Fibroblast of skin of left quadriceps (primary cell): ENCODE measurements at places on chromosomes 4 and X.

DNA sequence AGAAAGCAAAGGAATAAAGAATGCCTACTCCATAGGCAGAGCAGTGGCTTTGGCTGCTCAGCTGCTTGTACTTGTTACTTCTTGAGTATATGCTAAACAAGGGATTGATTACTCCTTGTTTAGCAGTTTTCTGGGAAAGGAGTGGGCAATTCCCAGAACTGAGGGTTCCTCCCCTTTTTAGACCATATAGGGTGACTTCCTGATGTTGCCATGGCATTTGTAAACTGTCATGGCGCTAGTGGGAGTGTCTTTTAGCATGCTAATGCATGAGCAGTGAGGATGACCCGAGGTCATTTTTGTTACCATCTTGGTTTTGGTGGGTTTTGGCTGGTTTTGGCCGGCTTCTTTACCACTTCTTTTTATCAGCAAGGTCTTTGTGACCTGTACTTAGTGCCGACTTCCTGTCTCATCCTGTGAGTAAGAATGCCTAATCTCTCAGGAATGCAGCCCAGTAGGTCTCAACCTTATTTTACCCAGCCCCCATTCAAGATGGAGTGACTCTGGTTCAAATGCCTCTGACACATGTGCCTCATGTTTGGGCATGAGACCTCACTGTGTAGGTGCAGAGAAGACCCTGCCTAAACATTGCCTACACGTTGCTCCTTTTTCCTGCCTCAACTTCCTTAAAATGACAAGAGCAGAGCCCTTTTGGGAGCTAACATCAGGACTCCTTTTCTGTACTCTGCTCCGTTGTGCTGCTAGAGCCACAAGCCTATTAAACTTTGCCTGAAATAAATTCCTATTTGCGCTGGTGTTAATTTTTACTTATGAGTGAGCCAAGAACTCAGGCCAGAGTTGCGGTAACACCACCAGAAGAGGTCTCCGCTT is 21.0 kb upstream of the UBA6 start:
- DNase-seq: no peak

DNA sequence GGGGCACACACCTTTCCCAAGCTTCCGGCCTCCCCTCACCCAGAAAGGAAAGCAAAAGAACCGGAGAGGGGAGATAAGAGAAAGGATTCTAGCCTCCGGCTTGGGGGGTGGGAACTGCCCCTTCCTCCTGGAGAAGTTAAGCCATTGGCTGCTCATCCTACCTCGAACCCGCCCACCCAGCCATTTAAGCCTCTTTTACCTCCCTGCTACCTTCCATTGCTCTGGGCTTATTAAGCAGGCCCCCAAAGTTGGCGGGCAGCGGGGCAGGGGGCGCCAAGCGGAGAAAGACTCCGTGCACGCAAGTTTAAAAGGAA is 2.3 kb downstream of the MAML3 start:
- peak; percentile 72 for DNase-seq

GRCh38 chr4:145639186-145639698 is 20.1 kb downstream of the MMAA start:
- no peak for DNase-seq

- DNase-seq: no peak
Measured at GRCh38 chrX:69077895-69078455, 87.3 kb downstream of the PJA1 start.

- DNase-seq: peak; percentile 61
Measured at GRCh38 chr4:168585168-168586091, 88.6 kb downstream of the PALLD start.

DNA sequence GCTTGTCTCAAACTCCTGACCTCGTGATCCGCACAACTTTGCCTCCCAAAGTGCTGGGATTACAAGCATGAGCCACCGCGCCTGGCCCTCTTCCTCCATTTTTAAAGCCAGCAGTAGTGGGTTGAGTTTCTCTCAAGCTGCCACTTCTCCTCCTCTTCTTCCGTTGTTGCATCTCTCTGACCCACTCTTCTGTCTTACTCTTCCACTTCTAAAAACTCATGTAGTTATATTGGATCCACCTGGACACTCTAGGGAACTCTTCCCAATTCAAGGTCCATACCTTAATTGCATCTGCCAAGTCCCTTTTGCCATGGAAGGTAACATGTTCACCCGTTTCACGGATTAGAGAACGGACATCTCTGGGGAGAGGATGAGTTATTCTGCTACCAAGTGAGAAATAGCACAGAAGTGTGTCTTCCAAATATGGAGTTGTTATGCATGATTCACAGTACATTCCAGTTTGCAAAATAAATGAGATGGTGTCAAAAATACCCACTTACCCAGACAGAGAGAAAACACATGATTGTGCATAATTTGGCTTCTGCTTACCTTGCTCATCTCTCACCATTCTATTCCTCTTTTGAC is 51.8 kb downstream of the GBA3 start:
- no peak for DNase-seq

GRCh38 chrX:20374450-20374849 is 107.7 kb upstream of the RPS6KA3 start:
- no peak for DNase-seq

GRCh38 chr4:54813674-54814073 is 155.9 kb downstream of the KIT start:
- no peak for DNase-seq

DNA sequence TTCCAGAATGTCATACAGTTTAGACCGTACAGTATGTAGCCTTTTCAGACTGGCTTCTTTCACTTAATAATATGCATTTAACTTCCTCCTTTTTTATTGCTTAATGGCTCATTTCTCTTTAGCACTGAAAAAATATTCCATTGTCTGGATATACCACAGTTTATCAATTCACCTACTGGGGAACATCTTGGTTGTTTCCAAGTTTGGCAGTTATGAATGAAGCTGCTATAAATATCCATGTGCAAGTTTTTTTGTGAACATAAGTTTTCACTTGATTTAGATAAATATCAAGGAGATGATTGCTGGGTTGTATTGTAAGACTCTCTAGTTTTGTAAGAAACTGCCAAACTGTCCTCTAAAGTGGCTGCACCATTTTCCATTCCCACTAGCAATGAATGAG is 375.5 kb downstream of the PCDH18 start:
- DNase-seq: no peak

DNA sequence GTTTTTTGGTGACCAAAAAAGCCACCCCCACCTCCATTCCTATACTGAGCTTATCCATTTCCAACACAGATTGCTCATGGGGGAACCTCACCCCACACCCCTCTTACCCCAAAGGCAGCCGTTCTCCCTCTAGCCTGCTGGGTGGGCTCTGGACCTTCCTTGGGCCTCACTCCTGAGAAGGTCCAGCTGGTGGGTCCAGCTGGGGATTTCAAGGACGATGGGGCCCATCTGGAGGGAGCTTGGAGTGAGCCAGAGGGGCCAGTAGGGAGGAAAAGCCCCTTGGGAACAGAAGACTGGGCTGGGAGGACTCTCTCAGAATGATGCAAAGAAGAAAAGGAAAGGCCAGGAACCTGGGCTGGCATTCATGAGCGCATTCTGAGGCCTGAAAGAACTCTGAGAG is 42.0 kb upstream of the PJA1 start:
- DNase-seq: no peak
